ENCODE measurements at places on chromosomes 2 and 18.

GRCh38 chr2:95058989-95059641 lies 33.6 kb downstream of the MAL start:
- DNase-seq, result no peak

- no peak for DNase-seq
Observed at GRCh38 chr2:23092831-23093230, 292.1 kb upstream of the KLHL29 start.

- no peak for DNase-seq
Observed at GRCh38 chr2:69685321-69686048, 41.9 kb upstream of the AAK1 start.

DNA sequence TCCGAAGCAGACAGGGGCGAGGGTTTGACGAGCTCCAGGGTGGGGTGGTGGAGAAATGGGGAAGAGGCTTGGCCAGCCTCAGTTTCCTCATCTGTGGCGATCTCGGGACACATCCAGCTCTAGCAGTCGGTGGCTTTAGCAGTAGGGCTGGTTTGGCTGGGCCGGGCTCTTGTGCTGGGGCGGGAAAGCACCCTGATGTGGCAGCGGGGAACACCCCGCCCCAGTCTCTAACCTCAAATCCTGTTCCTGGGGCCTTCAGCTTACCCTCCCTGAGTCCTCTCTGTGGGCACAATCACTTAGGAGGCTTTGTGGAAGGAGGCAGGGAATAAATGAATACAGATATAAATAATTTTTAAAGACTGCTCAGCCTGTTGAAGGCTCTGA lies 26.5 kb upstream of the MCFD2 start:
- DNase-seq, result no peak

DNA sequence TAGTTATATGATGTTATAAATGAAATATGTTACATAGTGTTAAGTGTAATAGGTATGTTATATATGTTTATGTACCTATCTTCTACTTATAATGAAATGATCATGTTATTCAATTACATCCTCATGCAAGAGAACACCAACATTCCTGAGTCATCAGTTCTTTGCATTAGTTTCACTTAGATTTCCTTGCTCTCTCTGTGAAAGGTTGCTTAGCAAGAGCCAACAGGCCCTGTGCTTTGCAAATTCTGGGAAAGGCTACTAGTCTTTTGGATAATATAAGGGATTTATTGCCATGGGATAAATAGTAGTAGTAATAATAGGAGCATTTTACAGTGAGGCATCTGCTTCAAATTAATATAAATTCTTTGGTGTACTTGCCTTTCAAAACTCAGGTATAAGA lies 274.8 kb downstream of the SP3 start:
- DNase-seq, result no peak

DNA sequence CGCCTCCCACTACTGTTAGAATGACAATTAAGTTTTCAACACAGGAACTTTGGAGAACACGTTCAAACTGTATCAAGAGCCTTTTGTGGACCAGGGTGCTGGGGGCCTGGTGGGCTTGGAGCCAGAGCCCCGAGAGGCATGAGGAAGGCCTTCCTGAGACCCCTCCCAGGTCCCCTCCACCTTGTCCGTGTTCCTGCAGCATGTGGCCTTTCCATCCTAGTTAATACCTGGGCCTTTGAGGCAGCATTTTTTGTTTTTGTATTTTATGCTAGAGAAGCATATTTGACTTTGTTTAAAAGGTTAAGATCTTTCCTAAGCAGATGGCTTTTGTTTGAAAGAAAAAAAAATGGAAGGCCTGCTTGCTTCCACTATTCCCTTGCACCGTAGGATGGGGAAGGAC lies 68.0 kb downstream of the INPP4A start:
- DNase-seq, result no peak

GRCh38 chr2:164015328-164016123 lies 279.7 kb upstream of the FIGN start:
- DNase-seq, result peak; percentile 63

GRCh38 chr18:13379930-13380690 lies 161.6 kb downstream of the LDLRAD4 start:
- peak; percentile 66 for DNase-seq

- no peak for DNase-seq
Observed at GRCh38 chr2:173680574-173680973, 284.6 kb downstream of the SP3 start.

DNA sequence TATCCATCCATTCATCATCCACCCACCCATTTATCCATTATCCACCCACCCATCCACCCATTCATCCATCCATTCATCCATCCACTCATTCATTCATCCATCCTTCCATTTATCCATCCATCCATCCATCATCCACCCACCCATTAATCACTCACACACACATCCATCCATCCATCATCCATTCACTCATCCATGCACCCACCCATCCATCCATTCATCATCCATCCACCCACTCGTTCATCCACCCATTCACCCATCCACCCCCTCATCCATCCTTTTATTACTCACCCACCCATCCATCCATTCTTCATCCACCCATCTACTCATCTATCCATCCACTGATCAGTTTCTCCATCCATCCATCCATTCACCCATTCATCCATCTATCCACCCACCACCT lies 8.1 kb upstream of the TPO start:
- no peak for DNase-seq

- no peak for DNase-seq
Observed at GRCh38 chr2:95041060-95041823, 15.7 kb downstream of the MAL start.

DNA sequence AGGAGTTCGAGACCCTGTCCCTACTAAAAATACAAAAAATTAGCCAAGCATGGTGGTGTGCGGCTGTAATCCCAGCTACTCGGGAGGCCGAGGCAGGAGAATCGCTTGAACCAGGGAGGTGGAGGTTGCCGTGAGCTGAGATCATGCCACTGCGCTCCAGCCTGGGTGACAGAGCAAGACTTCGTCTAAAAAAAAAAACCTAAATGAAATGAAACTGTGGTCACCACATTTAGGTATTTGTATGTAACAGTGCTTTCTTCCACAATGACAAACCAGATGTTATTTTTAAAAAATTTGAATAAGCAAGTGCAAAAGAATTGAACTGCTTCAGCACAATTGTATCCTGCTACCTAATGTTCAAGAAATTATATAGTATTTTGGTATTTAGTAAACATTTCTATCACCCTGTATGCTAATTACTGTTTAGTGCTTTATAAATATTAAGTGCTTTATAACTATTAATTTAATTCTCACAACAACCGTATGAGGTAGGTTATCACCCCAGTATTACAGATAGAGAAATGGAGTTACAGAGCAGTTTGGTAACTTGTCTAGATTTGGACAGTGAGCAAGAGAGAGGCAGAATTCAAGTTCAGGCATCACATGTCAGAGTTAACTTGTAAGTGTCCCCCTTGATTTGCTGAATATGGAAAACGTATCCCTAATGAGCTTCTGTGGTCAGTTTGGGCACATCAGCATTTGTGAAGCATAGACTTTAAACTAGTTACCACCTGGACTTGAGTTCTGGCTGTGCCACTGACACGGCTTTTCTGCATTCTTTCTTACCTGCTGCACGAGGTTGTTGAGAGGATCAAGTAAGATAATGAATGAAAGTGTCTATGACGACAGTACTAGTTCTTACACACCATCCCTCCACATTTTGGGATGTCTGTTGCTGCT lies 14.4 kb downstream of the PHLPP1 start:
- DNase-seq, result no peak

GRCh38 chr2:1494906-1495305 lies 81.6 kb downstream of the TPO start:
- DNase-seq, result no peak
